Subcutaneous adipose tissue (tissue), 4 donors: ENCODE measurements at places on chromosomes 6 and 20. TPM values are rescaled to one million over a fixed set of nuclear protein-coding genes. Genes with fewer than 3 reads are reported as not detected.

Gene IP6K3
- not detected for total RNA-seq

Gene LY6G6C
- not detected for total RNA-seq

Gene GRM1
- not detected for total RNA-seq

Gene C20orf144
- not detected for total RNA-seq

Gene CYP39A1
- 0.94 TPM for total RNA-seq

Gene FOXC1
- total RNA-seq = 8.8 TPM

Gene ZC3H12D
- total RNA-seq = 5.8 TPM

Gene GPX5
- not detected for total RNA-seq

Gene FOXQ1
- total RNA-seq = not detected

Gene RGS17
- total RNA-seq = 3.5 TPM

Gene ZNF334
- 0.44 TPM for total RNA-seq

Gene GABRR1
- not detected for total RNA-seq

Gene TFAP2A
- total RNA-seq = not detected

Gene TCP11
- not detected for total RNA-seq

Gene B3GAT2
- total RNA-seq = not detected

Gene SLC26A8
- 2.0 TPM for total RNA-seq

Gene MUC22
- not detected for total RNA-seq

Gene OR12D3
- total RNA-seq = not detected

Gene PI16
- total RNA-seq = 23.8 TPM

Gene TFEB
- 11.0 TPM for total RNA-seq

Gene ME1
- total RNA-seq = 22.3 TPM

Gene GID8
- 32.2 TPM for total RNA-seq

Gene EYS
- total RNA-seq = 0.66 TPM

Gene PTCHD4
- 0.88 TPM for total RNA-seq

Gene TXLNB
- total RNA-seq = 2.0 TPM

Gene CGA
- not detected for total RNA-seq

Gene FAM162B
- total RNA-seq = 17.8 TPM

Gene COL20A1
- total RNA-seq = not detected

Gene ATP6V1G2
- total RNA-seq = 1.5 TPM

Gene OTOR
- not detected for total RNA-seq

Gene DAAM2
- total RNA-seq = 36.7 TPM

Gene BPI
- not detected for total RNA-seq

Gene PSORS1C1
- 0.94 TPM for total RNA-seq

Gene KIAA1755
- 1.1 TPM for total RNA-seq

Gene EHMT2
- total RNA-seq = 24.9 TPM

Gene PBOV1
- not detected for total RNA-seq

Gene SMIM28
- total RNA-seq = not detected

Gene RPS6KA2
- 43.9 TPM for total RNA-seq

Gene CCNC
- 59.3 TPM for total RNA-seq

Gene CNR1
- 23.4 TPM for total RNA-seq

Gene COL9A3
- not detected for total RNA-seq

Gene RBPJL
- total RNA-seq = not detected

Gene MUC21
- not detected for total RNA-seq

Gene SIRPG
- total RNA-seq = not detected

Gene LTA
- not detected for total RNA-seq

Gene CEP57L1
- total RNA-seq = 20.4 TPM

Gene CHRNA4
- not detected for total RNA-seq

Gene IMPG1
- total RNA-seq = not detected

Gene PKHD1
- 1.1 TPM for total RNA-seq

Gene SEMG1
- total RNA-seq = not detected

Gene SNX5
- 169 TPM for total RNA-seq

Gene RTEL1
- 17.8 TPM for total RNA-seq

Gene GTF3C6
- 75.7 TPM for total RNA-seq

Gene C20orf202
- 0.75 TPM for total RNA-seq

Gene KCNS1
- total RNA-seq = not detected
